ENCODE measurements at places on chromosomes 4 and X. TPM values are rescaled to one million over a fixed set of nuclear protein-coding genes. Genes with fewer than 3 reads are reported as not detected.

GRCh38 chr4:150479657-150480056 lies 102.3 kb upstream of the MAB21L2 start:
- H3K4me1 ChIP-seq, result no peaks in the 10 kb centered on the region
- no peaks in the 10 kb centered on the region for H3K27me3 ChIP-seq
- H3K36me3 ChIP-seq, result no peaks in the 10 kb centered on the region
- no peak overlapping the region for H3K4me3 ChIP-seq
- DNase-seq, result peak; percentile 58
- no peak overlapping the region for H3K27ac ChIP-seq

The LDOC1 gene
- 7.2 TPM for total RNA-seq

DNA sequence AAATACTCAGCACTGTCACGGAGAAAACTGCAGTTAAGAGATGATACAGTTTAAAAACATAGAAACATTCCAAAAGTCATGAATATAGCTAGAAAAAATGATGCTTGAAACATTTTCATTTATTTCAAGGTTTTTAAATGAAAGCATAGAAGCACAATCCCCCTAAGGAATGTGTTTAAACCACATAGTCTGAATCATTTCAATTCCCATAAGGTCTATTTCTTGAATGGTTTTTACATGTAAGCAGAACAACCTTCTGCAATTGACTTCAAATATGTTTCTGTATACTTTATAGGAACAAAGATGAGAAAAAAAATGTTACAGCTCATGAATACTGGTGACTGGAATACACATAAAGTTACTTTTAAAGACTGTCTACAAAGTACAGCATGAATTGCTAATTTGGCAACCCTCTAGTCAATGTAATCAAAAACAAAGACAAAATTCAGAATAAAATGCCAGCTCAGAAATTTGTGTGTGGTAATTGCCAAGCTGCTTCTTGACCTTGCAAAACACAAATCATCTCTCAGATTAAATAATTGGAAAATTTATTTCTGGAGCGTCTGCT lies 886.4 kb upstream of the ADGRL3 start:
- no peaks in the 10 kb centered on the region for H3K4me1 ChIP-seq
- H3K27ac ChIP-seq, result no peak overlapping the region
- H3K36me3 ChIP-seq, result no peaks in the 10 kb centered on the region
- no peaks in the 10 kb centered on the region for H3K27me3 ChIP-seq
- H3K4me3 ChIP-seq, result no peak overlapping the region

The GPM6B gene
- 5.9 TPM for total RNA-seq

The C1QTNF7 gene
- total RNA-seq, result 0.28 TPM

- H3K4me3 ChIP-seq, result no peak overlapping the region
- no peaks in the 10 kb centered on the region for H3K27me3 ChIP-seq
- no peaks in the 10 kb centered on the region for H3K4me1 ChIP-seq
- DNase-seq, result no peak
Observed at GRCh38 chr4:184959309-184959708, 59.0 kb upstream of the HELT start.

GRCh38 chr4:151316645-151317044 lies 8.8 kb downstream of the SH3D19 start:
- H3K36me3 ChIP-seq, result no peaks in the 10 kb centered on the region
- no peak for DNase-seq
- no peak overlapping the region for H3K4me3 ChIP-seq
- no peak overlapping the region for H3K27ac ChIP-seq
- H3K4me1 ChIP-seq, result peaks cover 4% of the 10 kb centered on the region

The DDX53 gene
- not detected for total RNA-seq

DNA sequence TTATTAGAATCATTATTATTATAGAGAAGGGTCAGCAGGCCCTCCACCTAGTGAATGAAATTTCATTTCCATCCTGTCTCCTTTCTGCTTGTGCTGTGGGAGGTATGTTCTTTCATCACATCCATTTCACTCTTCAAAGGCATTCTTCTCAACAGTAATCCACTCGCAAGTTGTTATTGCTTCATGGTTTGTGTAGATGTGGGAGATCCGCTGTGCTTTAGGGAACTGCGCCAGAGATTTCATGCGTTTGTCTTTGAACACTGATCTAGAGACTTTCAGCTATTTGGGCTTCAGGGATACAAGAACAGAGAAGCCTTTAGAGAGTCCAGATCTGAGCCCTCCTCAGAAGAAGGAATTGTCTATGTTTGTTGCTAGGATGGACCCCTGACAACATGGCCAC lies 53.5 kb upstream of the PUDP start:
- no peaks in the 10 kb centered on the region for H3K4me1 ChIP-seq
- H3K4me3 ChIP-seq, result no peak overlapping the region
- no peak overlapping the region for H3K27ac ChIP-seq
- no peaks in the 10 kb centered on the region for H3K27me3 ChIP-seq

DNA sequence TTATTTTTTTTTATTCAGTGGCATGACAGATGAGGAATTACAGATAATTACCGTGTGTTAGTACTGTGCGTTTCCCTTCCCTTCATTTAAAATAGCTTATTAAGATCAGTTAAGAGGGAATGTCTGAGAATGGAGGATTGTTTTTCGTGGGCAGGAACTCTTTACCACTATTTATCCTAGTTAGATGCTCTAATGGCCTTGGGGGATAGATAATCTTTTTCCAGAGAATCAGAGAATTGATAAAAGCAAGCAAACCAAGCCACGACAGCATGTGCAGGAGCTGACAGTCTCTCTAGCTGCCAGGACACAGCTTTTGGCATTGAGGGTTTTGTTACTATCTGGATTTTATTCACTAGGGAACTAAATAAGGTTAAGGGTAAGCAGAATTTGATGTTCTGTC lies 128.7 kb downstream of the DCLK2 start:
- H3K4me3 ChIP-seq, result no peak overlapping the region
- H3K4me1 ChIP-seq, result peaks cover 3% of the 10 kb centered on the region
- H3K36me3 ChIP-seq, result no peaks in the 10 kb centered on the region
- no peak overlapping the region for H3K27ac ChIP-seq
- no peak for DNase-seq

GRCh38 chr4:104064646-104065577 lies 345.1 kb upstream of the TACR3 start:
- no peak overlapping the region for H3K4me3 ChIP-seq

The LEF1 gene
- 0.56 TPM for total RNA-seq

GRCh38 chr4:81348778-81349094 lies 123.0 kb downstream of the RASGEF1B start:
- peaks cover 4% of the 10 kb centered on the region for H3K4me1 ChIP-seq
- no peaks in the 10 kb centered on the region for H3K36me3 ChIP-seq
- no peak for DNase-seq
- no peaks in the 10 kb centered on the region for H3K27me3 ChIP-seq
- H3K27ac ChIP-seq, result no peak overlapping the region
- H3K4me3 ChIP-seq, result no peak overlapping the region

DNA sequence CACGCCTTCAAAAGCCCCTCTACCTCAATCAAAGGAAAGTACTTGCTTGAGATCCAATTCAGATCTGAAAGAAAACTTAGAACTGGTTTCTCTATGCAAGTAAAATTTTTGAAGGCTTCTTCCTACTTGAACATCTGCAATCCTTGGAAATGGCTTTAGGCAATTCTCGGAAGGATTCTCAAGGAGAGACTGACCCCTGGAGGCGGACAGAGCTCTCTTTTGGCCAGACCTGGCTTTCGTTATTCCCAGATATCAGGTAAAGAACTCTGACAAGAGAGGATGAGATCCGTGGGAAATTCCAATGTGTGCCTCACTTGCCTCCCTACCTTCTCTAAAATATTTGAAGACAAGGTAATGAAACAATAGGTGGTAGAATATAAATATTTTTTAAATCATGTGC lies 670.3 kb upstream of the FAM241A start:
- DNase-seq, result peak; percentile 39
- no peaks in the 10 kb centered on the region for H3K4me1 ChIP-seq
- no peak overlapping the region for H3K4me3 ChIP-seq
- H3K27ac ChIP-seq, result no peak overlapping the region

GRCh38 chrX:3532581-3533085 lies 180.8 kb downstream of the PRKX start:
- no peak overlapping the region for H3K4me3 ChIP-seq
- DNase-seq, result no peak
- no peaks in the 10 kb centered on the region for H3K4me1 ChIP-seq
- no peaks in the 10 kb centered on the region for H3K36me3 ChIP-seq

GRCh38 chrX:21375708-21376009 lies 1.4 kb downstream of the CNKSR2 start:
- no peak overlapping the region for H3K4me3 ChIP-seq
- DNase-seq, result no peak
- peaks cover 18% of the 10 kb centered on the region for H3K27me3 ChIP-seq

- peaks cover 2% of the 10 kb centered on the region for H3K36me3 ChIP-seq
- no peaks in the 10 kb centered on the region for H3K4me1 ChIP-seq
- no peak overlapping the region for H3K27ac ChIP-seq
- no peaks in the 10 kb centered on the region for H3K27me3 ChIP-seq
- DNase-seq, result no peak
Observed at GRCh38 chr4:55980725-55981124, 32.0 kb downstream of the CEP135 start.

DNA sequence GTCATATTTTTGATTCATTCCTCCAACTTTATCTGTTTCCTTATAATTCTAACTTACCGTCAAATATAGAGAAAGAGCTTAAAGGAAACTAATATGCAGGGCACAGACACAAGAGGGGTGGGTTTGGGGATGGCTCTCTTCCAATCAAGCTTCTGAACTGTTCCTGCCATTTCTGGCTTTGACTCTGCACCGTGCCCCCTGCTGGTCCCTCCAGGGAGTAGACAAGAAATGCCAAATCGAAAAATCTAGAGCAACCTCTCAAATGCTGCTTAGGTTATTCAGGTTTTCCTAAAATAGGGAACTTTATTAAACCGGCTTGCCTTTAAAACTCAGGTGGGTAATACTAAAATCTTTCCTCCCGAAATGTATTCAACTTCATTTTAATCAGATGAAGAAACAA lies 39.8 kb upstream of the VCX3A start:
- H3K4me1 ChIP-seq, result no peaks in the 10 kb centered on the region
- H3K27me3 ChIP-seq, result no peaks in the 10 kb centered on the region
- no peaks in the 10 kb centered on the region for H3K36me3 ChIP-seq
- no peak overlapping the region for H3K27ac ChIP-seq

DNA sequence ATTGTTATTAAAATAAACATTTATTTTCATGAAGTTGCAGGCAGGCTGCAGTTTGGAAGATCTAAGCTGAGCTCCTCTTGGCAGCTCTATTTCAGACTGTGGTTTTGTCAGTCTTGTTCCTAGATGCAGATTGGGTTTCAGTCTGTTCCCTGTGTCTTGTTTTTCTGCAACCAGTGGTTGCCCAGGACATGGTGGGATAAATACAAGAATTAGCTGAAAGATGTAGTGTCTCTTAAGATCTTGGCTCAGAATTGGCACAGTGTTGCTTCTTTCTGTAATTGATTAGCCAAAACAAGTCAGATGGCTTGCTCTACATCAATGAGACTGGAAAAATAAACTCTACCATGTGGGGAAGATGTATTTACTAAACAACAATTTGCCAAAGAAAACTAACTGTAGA lies 283.0 kb upstream of the BOD1L1 start:
- peaks cover 14% of the 10 kb centered on the region for H3K4me1 ChIP-seq
- H3K27ac ChIP-seq, result no peak overlapping the region
- H3K36me3 ChIP-seq, result no peaks in the 10 kb centered on the region
- no peaks in the 10 kb centered on the region for H3K27me3 ChIP-seq
- no peak overlapping the region for H3K4me3 ChIP-seq

DNA sequence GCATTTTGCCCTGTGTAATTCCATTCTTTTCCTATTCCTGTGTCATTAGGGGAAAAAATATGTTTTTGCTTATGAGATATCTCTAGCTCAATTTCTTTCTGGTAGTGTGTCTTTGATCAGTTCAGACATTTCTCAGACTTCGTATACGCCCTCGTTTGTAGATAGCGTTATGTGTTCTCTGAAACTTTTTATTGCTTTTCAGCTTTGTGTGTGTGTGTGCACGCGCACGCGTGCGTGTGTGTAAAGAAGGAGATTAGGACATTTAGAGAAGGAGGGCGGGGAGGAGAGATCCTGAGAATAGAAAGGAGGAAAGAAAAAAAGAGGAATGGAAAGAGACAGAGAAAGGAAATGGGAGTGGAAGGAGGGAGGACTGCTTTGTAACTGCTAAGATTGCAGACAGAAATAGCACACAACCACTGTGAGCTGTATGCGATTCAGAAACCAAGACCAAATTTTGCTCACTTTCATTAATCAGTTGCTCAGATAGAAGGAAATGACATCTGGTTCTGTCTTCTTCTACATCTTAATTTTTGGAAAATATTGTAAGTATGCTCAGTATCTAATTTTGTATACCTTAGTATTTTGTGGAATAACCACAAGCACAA lies at the start of gene RXFP1:
RXFP1 (plus strand) TSS at position 399 of the 605 bp plus-strand sequence; CDS start at position 494, 95 bp downstream.
- H3K4me1 ChIP-seq, result no peaks in the 10 kb centered on the region
- no peaks in the 10 kb centered on the region for H3K36me3 ChIP-seq
- DNase-seq, result no peak
- H3K27me3 ChIP-seq, result no peaks in the 10 kb centered on the region
- H3K27ac ChIP-seq, result no peak within 1 kb of the TSS

DNA sequence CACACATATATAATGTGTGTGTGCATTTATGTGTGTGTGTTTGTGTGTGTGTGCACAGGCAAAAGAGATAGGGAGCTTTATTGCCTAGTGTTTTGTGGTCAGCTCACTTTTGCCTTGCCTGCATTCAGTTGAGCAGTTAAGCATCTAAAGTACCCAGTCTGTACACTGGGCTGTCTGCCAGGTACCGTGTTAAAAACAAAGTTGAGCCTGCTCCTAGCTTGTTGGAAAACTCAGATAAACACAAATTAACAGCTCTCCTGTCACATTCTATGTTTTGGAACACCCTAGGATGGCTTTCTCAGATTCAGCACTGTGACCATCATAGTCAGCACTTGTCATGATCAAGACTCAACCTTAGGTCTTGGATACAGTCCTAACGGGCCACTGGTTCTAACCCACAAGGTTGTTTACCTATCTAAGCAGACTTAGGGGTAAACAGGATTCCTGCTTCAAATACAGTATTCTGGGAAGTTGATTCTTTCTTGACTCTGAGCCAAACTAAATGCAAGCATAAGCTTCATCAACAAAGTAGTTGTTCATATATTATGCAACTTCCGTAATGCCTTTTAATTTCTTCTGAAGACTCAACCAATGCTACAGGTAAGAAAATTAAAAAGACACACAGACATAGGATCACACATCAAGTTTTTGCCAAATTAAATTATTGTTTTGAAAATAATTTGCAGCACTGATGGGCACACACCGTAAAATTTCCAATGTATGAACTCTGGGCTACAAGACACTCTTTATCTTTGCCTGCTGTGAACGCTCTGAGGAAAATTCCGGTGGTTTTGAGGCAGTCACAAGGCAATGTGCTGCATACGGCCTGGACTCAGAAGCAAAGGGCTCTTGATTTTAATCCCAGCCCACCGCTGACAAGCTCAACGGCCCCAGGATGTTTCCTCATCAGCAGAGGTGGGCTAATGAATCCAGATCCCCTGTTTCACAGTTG lies 11.3 kb upstream of the CD99 start:
- DNase-seq, result peak; percentile 41
- H3K36me3 ChIP-seq, result no peaks in the 10 kb centered on the region

DNA sequence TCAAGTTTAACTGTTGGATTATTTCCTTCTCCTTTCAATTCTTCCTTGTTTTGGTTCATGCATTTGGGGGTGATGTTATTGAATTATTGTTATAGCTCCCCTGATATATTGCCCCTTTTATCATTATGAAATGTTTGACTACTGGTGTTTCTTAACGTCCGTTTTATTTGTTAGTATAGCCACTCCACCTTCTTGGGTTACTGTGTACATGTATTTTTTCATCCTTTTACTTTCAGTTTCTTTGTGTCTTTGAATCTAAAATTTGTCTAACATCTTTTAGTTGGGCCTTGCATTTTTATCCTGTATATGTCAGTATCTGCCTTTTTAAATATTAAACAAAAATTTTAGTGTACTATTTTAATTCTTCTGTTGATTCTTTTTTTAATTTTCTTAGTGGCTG lies 88.7 kb downstream of the TNIP2 start:
- DNase-seq, result no peak
- no peaks in the 10 kb centered on the region for H3K27me3 ChIP-seq
- no peak overlapping the region for H3K27ac ChIP-seq
- H3K4me3 ChIP-seq, result no peak overlapping the region

The MTMR8 gene
- total RNA-seq, result under 0.01 TPM
